ENCODE measurements at places on chromosomes 2 and 18.

- DNase-seq, result no peak
These were observed 289.0 kb downstream of the RNF144A start for GRCh38 chr2:7206111-7206810.

DNA sequence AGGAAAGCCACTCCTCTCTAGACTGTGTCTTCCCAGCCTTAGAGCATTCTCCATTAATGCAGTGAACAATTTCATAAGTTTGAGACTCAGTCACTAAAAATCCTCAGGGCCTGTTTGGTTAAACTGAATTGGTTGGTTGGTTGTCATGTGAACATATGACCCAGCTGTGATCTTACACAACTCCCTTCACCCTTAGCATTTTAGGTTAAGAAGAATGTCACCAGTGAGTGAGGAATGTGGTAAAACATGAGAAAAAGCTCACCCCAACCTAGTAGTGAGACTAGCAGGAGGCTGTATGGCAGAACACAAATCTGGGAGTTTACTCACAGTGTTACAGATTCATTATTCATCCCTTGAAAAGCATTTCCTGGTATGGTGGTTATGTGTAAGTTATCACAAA is 32.4 kb downstream of the LHCGR start:
- DNase-seq, result no peak

GRCh38 chr18:48838921-48839818 is 111.6 kb downstream of the SMAD7 start:
- no peak for DNase-seq

DNA sequence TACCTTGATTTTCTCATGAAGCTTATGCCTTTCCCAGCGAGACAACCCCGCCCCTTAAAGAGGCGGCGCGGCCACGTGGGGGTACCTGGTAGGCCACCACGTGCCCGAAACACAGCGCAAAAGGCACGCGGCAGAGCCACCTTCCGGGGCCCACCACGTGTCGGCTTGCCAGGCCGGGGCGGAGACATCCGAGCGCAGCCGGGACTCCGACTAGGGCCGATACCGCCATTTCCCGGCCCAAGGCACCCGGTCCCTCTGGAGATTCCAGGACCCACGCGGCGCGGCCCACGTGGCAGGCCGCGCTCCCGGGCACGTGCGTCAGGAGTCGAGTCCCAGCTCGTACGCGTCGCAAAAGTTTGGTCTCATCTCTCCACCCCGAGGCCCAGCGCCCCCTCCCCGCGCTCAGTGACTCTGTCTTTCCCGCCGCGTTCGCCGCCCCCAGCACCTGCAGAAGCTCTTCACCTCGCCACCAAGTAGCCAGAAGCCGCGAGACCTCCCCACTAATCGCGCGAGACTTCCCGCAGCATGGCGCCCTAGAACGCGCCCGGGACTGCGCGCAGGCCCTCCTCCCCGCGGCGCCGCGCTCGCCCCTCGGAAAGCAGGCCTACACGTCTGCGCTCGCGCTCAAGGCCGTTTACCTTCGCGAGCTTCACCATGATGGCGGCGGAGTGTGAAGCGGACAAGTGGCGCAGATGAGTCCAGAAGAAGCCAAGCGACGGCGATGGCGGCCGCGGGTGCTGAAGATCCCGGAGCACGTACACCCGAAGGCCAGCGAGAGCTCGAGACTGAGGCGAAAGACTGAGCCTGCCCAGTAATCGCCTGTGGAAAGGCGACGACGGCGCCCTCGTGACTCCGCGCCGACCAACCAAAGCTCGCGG is at the start of gene NCL:
Gene NCL (minus strand): TSS at position 787 of the 878 bp plus-strand sequence. CDS start 131 bp downstream, at position 656.
- peak; percentile 88 for DNase-seq

DNA sequence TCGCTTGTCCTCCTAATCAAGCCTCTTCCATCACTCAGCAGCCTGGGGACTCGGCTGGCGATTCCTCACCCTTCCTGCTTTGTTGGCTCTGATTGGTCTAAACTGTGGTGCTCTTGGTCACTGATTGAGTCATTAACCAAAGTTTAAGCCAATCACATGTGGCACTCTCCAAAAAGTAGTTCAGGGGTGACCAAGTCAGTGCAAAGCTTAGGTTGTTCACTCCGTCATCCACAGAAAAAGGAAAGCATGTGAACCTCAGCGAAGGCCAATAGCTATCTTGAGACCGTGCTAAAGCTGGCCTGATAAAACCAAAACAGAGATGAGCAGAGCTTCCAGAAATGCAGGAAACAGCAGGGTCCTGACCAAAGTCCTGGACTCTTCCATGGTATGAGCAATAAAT is 4.9 kb downstream of the ALPK2 start:
- DNase-seq, result no peak

DNA sequence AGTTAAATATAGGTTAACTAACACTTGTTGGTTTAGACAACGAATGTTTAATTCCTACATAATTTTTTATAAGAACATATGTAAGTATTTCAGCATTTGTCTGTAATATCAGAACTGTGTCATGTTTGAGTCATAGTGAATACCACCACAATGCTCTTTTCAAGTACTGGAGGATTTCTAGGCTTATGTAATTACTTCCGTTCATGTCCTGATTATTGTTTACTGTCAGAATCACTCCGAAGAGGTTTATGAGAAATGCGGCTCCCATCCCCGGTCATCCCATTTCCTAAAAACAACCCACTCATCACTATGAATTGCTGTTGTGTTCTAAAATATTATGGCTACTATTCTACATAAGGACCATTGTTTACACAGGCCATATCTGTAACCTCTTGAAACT is 45.1 kb downstream of the CDH19 start:
- no peak for DNase-seq

- DNase-seq, result no peak
These were observed 119.7 kb downstream of the GAREM1 start for GRCh38 chr18:32351032-32351431.

DNA sequence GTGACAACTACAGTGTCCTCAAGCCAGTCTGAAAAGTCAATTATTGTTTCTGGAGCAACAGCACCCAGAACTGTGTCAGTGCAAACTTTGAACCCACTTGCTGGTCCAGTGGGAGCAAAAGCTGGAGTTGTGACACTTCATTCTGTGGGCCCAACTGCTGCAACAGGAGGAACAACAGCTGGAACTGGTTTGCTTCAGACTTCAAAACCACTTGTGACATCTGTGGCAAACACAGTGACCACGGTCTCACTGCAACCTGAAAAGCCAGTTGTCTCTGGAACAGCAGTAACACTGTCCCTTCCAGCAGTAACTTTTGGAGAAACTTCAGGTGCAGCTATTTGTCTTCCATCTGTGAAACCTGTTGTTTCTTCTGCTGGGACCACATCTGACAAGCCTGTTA is 59.8 kb downstream of the TAF4B start:
- DNase-seq, result no peak

GRCh38 chr2:23803264-23803964 is 123.5 kb downstream of the ATAD2B start:
- DNase-seq, result no peak

DNA sequence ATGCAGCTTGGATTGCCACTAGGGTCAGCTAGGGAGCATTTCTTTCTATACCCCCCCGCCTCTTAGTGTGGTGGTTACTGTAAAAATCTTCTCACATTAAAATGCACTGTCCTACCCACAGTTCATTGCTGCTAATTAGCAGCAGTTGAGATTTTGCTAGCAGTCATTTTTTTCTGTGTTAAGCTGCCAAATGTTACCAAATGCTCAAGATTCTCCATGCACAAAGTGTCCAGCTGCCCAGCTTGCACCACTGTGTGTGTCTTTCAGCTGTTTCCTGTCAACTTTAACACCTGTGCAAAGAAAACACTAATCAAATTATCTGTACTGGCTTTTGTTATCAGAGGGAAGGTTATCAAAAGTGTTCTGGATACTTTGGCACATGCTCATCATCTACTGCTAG is 679.3 kb downstream of the NR4A2 start:
- no peak for DNase-seq

- DNase-seq, result no peak
These were observed 41.2 kb downstream of the RPL37A start for GRCh38 chr2:216539791-216540241.

Data from iPS DF 19.7 (cell line).